ENCODE measurements at places on chromosomes 12 and 14.

DNA sequence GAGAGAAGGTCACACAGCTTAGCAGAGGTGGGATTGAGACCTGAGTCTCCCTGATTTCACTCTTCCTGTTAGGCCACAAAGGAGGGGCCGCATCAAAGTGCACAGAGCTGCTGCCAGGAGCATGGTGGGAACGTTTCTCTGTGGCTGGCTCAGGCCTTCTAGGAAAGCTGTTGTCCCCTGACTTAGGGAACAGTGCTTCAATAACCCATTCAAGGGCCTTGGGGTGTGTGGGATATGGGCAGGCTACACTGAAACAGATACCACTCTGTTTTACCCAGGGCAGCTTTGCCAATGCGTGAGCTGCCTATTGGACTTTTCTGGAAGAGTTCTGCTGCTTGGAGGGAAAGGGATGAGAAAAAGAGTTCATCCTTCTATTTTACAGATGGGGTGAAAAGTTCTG, 110.0 kb downstream of the ADCK1 start:
- no peak for DNase-seq

- DNase-seq = no peak
These were observed 23.0 kb downstream of the ZFHX2 start for GRCh38 chr14:23528555-23528954.

DNA sequence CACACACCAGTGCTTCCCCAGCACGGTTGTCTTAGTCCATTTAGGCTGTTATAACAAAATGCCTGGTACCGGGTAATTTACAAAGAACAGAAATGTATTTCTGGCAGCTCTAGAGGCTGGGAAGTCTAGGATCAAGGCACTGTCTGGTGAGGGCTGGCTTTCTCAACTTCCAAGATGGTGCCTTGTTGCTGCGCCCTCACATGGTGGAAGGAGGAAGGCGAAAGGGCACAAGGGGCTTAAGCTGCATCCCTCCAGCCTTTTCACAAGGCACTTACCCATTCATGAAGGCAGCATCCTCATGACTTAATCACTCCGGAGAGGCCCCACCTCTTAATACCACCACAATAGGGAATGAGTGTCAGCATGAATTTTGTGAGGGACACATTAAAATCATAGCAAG, 155.5 kb downstream of the SLC15A5 start:
- no peak for DNase-seq

DNA sequence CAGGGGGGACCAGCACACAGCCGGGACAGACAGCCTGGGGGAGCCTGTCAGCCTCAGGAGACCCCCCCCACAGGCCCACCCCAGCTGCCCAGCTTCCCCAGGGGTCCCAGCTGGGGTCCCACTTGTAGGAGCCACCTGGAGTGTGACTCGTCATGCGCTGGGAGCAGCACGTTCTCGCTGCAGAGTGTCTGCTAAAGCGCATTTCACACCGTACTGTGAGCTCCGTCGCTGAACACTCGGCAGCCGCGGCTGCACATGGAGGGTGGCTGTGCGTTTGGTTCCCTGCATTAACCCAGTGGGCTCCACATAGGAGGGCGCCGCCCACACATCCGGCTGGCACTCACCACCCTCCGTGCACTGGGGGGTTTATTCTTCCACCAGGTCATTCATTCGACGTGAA, 56.7 kb downstream of the FBRSL1 start:
- no peak for DNase-seq

GRCh38 chr14:99793213-99794150, at the start of gene EML1:
Gene EML1, plus strand, starts transcription at chr14:99793413. Its CDS starts 64 bp downstream, at chr14:99793477.
- DNase-seq = peak; percentile 82

DNA sequence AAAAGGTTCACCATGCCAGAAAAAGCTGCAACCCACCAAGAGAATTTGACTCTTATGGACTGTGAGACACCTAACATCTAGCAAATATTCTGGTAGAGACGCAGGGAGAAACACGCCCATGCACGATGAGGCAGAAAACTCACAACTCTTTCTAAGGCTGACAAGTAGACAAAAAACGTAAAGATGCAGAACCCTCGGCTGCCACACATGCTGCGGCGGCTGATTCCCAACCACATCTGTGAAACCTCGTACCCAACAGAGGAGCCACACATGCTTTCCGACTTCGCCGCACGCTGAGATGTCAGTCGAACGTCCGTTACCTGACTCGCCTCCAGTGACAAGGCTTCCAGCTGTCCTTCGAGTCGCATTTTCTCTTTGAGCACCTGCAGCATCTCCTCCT, 21.8 kb downstream of the GOLGA3 start:
- no peak for DNase-seq

DNA sequence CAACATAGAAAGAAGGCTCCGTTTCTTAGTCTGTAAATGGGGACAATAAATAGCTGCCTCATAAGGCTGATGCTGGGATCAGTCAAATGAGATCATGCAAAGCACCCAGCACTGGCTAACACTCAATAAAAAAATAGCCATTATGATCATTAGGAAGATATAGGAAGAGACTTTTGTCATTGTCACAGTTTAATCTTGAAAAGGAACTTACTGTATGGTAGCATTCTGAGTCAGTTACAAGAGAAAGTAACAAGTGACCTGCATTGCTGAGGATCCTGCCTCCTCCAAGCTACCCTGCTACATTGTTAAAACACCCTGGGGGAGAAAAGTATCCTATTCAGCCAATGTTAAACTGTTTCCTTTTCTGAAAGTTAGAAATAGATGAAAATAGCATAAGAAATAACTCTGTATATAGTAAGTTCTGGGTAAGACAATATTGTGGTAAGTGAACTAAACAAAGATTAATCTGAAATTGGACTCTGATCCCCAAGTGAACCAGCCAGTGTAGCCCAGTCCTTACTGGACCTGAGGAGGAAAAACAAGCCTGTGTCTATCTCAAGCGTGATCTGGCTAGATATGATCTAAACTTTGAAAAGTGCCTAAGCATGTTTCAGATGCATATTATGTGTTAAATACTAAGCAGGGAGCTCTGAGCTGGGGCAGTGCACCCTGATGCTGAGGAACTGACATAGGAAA, 3.6 kb upstream of the NUDT4 start:
- DNase-seq = peak; percentile 76

GRCh38 chr12:61896436-61896835, 363.8 kb upstream of the USP15 start:
- DNase-seq = no peak

DNA sequence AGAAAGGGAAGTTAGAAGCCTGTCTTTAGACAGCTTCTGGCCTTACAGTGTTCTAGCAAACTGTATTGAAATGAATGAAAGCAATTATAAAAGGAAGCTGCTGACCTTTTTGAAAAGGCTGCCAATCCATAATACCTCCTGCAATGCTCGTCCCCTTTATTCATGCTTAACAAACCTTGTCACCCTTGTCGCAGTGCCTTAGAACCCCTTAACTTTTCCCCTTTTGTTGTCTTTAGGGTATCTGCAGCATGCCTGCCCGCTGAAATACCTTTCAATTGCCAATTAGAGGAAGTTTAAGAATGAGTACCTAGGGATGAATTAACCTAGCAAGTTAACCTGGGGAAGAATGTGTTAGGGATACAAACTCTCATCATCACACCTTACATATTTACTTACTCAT, 731.2 kb downstream of the RERGL start:
- DNase-seq = no peak

DNA sequence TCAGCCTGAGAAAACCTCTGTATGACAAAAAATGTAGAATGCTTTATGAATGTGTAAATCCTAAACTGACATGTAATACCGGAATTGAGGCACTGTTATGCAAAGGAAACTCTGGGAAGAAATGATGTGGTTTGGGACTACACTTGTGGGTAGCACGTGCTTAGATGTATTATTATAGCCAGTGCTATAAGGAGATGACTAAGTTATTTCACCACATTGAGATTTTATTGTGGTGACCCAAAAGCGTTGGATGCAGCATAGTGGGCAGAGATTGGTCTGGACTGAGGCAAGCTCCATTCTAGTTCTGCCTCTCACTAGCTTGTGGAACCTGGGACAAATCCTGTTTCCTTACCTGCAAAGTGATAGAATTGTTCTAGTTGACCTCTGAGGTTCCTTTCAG, 172.2 kb downstream of the SNAPC1 start:
- no peak for DNase-seq

DNA sequence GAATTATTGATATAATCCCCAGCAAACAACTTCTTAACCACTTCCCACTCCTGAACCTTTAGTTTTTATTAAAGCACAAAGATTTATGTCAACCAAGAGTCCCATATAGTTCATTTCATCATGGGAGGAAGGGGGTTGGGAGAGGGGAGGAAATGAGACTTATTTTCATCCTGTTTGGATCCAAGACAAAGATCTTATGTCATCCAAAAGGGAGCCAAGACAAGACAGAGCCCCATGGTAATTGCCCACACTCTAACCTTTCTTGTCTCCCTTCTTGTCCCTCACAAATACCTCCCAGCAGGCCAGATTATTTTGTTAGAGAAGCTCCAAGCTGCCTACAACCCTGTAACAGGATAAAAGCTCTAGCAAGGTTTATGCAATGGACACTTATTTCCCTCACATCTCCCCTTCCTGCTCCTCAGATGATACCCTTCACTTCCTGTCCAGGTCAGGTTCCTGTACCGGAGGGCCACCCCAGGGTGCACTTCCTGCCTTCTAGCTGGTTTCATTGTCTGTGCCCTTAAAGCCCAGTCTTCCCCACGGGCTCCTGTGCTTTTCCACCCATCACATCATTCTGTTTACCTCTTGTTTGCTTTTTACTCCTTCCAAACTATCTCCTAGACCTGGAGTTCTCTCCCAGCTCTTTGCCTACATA, 123.7 kb upstream of the MDM1 start:
- no peak for DNase-seq

DNA sequence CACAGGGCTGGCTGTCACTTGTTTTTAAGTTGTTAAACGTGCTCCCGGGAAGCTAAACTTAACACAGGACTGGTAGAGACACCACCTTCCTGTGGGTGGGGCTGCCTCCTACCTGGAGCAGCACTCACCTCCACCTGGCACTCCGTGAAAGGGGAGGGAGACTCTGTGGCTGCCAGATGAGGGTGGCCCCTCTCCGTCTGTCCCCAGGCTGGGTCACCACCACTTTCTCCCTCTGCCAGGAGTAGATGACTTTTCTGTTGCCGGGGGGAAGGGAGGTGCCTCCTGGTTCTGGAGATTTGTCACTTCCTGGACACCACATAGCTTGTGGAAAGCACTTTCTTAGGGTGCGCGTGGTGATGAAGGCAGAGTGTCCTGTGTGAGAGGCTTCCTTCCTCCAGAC, 81.3 kb downstream of the WDR20 start:
- DNase-seq = no peak

Data from T47D (cell line).